ENCODE measurements at places on chromosomes 5 and 9. TPM values are rescaled to one million over a fixed set of nuclear protein-coding genes. Genes with fewer than 3 reads are reported as not detected.

FOXD4L3 gene
- total RNA-seq, result 0.12 TPM

PRR16 gene
- total RNA-seq, result 17.3 TPM

PDGFRB gene
- total RNA-seq, result 55.1 TPM

ZNF454 gene
- total RNA-seq, result 0.07 TPM

SLC27A4 gene
- total RNA-seq, result 23.4 TPM

ORM2 gene
- total RNA-seq, result 52.0 TPM

C1QTNF3 gene
- 7.4 TPM for total RNA-seq

IFNB1 gene
- total RNA-seq, result not detected

KIF24 gene
- 1.8 TPM for total RNA-seq

DNA sequence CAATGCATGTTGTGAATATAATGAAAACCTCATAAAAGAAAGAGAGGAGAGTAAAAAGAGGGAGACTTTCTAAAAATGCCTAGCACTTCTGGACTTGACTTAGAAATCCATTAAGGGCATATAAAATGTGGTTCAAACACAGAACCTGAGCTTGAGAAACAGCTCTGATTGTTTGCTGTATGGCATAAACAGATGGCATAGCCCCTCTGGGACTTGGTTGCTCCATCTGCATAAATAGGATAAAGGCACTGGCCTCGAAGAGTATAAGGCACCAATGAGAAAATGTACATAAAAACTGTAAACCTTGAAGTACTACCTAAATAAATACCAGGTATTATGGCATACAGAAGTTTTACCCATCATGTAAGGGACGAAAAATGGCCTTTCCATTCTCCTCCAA is 23.8 kb downstream of the MRPS27 start:
- DNase-seq, result no peak

GRCh38 chr5:133829786-133830185 is 138.6 kb downstream of the C5orf15 start:
- no peak for DNase-seq

DNA sequence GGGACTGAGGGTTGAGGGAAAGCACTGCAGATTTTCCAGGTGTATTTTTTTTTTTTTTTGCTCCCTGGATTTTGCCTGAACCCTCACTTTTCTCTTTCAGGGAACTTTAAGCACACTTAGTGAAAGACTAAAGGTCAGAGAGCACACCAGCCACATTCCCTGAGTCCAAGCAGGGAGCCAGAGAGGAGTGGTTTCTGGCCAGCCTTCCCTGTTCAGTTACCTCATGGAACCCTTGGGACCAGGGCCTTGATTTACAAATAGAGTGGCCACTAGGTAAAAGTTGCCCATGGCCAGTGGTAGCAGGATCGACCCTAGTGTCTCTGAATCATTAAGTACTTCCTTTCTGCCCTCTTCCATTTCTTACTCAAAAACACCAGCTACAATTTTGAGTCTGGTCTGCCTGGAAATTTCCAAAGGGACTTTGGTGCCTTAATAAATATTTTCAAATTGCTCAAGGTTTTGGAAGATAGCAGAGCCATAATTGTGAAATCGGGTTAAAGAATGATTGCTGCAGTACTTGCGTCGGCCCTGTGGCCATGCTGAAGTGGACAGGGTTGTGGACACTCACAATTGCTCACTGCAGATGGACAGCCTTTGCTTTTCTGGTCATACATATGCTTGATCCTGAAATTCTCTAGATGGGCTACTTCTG is 14.5 kb downstream of the PALM2AKAP2 start:
- DNase-seq, result no peak

- DNase-seq, result no peak
Measured at GRCh38 chr5:136279314-136279713, 86.0 kb downstream of the TRPC7 start.

DNA sequence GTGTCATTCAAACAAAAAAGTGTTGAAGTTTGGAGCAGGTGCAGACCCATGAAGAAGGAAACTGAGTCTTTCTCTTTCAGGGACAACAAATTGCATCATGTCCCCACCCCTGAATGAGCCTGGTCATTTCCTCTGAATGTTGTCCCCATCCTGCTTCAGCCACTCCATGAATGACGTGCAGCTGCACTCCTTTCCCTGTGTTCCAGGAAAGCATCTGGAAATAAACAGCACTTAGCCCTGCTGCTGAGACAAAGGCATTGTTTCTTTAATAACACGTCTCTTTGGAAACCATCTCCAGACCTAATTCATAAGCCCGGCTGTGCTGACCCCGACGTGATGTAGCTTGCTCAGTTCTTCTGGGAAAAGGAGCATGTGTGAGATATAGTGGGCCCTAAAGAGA is 682.3 kb downstream of the BRINP1 start:
- no peak for DNase-seq

- DNase-seq, result no peak
Measured at GRCh38 chr5:65395526-65396155, 86.1 kb downstream of the ADAMTS6 start.

DNA sequence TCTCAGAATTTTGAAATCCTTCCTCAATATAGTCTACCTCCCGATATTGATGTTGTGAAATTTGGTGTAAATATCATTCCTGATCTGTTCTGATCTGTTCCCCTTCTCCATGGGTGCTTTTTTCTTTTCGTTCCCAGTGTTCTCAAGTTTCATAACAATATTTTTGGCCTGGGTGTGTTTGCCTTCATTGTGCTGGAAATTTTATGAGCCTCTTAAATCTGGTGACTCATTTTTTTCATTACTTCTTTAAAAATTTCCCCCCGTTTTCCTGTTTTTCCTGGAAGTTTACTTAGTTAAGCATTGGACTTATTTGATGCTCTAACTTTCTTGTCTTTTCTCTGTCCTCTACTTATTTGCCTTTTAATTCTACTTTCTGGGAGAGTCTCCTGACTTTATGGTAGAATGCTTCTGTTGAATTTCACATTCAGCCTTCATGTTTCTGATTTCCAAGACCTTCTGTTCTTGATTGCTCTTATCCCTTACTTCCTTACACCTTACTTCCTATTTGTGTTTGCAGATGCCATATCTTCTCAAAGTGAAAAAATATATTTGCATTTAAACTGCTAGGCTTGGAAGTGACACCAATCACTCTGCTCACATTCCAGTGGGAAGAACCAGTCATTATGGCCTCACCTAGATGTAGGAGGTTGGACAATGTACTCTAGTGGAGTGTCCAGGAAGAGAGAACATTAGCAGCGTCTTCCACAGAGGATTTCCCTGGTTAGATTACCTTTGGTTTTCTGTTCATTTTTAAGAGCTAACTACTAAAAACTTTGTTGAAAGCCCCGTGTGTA is 441.9 kb downstream of the ARHGEF28 start:
- DNase-seq, result no peak
